ENCODE measurements at places on chromosomes 11 and 22.

- DNase-seq, result no peak
Observed at GRCh38 chr22:44337678-44338004, 24.9 kb upstream of the SHISAL1 start.

GRCh38 chr11:403021-403760 is 9.2 kb downstream of the PKP3 start:
- DNase-seq, result no peak

- no peak for DNase-seq
Observed at GRCh38 chr22:30774566-30774965, 79.9 kb downstream of the OSBP2 start.

DNA sequence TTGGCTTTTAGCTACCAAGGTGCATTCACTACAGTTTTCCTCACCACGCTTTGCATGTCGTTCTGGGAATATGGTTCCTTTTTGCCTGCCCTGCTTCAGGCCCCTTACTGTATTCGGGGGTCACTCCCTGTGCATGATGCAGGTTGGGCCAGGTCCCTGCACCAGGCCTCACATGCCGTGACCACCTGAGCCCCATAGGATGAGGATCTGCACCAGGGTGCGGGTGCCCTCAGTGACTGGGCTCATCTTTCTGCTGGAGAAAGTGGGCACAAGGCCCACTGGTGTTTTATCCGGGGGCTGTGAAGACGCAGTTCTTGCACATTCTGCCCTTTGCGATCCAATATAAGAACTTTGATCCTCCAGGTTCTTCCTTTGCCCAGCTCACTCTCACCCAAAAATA is 45.7 kb upstream of the CABP7 start:
- DNase-seq, result no peak

- DNase-seq, result no peak
Observed at GRCh38 chr22:43948836-43949406, 6.3 kb upstream of the SAMM50 start.

Measured in amygdala (tissue), 56 donors.